ENCODE measurements at places on chromosomes 16 and 17. TPM values are rescaled to one million over a fixed set of nuclear protein-coding genes. Genes with fewer than 3 reads are reported as not detected.

The GSDMA gene
- total RNA-seq = 2.4 TPM

The COTL1 gene
- 79.6 TPM for total RNA-seq

The FAM83G gene
- total RNA-seq = 8.3 TPM

The PRSS36 gene
- total RNA-seq = 1.1 TPM

The ZNF423 gene
- total RNA-seq = 15.7 TPM

The MPDU1 gene
- total RNA-seq = 68.1 TPM

The KRT34 gene
- total RNA-seq = not detected

The TENT4B gene
- 17.4 TPM for total RNA-seq

The EVPL gene
- 84.2 TPM for total RNA-seq

The ALOX12 gene
- 1.9 TPM for total RNA-seq

The GEMIN4 gene
- 26.7 TPM for total RNA-seq

The RAB26 gene
- total RNA-seq = 0.83 TPM

The RAB34 gene
- total RNA-seq = 82.9 TPM
